ENCODE measurements at places on chromosomes 6 and 20.
A peak's percentile ranks its signal among the peaks of the same experiment; 100 is the strongest.

- DNase-seq: no peak
Observed at GRCh38 chr6:149711711-149712110, 6.2 kb downstream of the LATS1 start.

GRCh38 chr6:160133441-160134336 is 12.1 kb downstream of the SLC22A1 start:
- no peak for DNase-seq

- no peak for DNase-seq
Observed at GRCh38 chr6:69391106-69391505, 405.7 kb downstream of the LMBRD1 start.

GRCh38 chr6:129969064-129969463 is 49.3 kb upstream of the L3MBTL3 start:
- no peak for DNase-seq

DNA sequence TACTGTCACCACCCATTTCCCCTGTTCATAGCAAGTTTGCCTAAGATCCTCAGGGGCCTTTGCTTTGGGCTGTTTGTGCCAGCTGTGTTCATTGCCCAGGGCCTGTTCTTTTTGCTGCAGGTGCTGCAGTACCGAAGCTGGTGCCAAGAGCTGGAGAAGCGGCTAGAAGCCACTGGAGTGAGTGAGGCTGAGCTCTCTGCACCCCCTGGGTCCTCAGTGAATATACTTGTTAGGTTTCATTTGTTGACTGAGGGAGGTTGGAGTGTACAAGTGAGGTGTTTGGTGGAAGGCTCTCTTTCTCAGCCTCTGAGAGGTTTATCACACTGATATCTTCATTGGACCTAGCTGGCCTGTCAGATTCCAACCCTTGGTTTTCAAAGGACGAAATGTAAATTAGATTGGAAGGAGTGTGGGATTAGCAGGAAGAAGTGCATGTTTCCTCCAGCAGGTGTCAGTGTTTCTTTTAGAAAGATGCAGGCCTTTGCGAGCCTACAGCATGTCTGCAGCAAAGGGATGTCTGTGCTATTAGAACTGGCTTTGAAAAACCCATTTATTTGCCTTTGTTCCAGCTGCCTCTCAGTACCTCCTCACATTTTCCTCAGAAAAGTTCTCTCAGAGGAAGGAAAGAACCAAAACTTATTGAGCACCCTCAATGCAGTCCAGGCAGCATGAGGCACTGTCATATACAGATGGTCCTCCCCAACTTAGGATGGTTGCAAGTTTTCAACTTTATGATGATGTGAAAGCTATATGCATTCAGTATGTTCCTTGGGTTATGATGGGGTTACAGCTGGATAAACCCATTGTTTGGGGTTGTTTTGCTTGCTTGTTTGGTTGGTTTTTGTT is 8.3 kb downstream of the CEP250 start:
- peak; percentile 49 for DNase-seq

DNA sequence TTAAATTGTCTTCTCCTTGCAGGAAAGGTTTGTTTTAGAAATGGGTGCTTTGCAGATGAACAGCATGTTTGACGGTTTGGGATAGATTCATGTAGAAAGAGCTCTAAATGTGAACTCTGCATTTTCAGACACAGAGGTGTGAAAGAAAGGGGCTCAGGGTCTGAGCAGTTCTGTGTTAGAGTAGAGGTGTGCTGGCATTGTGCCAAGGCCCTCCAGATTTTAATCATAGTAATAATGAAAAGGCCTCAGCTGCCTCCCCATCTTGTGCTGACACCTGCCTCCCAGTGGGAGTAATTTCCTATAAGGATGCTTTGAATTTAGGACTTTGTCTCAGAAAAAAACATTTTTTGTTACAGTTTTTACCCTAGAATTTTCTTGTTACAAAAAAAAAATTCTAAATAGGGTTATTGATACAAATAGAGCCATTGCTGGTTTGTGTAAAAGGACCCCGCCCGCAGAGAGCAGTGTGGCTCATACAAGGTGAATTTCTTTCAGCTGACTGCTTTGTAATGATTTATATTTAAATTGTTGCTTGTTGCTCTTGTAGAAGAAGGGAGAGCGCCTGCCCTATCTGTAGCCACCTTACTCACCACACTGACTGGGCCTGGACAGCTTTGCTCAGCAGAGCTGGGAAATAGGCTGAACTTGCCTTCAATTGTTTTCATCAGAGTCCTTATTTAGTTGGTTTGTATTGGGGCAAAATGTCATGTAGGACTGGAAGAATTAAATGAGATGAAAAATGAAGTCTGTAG is 294.5 kb downstream of the ZFAND3 start:
- DNase-seq: no peak

DNA sequence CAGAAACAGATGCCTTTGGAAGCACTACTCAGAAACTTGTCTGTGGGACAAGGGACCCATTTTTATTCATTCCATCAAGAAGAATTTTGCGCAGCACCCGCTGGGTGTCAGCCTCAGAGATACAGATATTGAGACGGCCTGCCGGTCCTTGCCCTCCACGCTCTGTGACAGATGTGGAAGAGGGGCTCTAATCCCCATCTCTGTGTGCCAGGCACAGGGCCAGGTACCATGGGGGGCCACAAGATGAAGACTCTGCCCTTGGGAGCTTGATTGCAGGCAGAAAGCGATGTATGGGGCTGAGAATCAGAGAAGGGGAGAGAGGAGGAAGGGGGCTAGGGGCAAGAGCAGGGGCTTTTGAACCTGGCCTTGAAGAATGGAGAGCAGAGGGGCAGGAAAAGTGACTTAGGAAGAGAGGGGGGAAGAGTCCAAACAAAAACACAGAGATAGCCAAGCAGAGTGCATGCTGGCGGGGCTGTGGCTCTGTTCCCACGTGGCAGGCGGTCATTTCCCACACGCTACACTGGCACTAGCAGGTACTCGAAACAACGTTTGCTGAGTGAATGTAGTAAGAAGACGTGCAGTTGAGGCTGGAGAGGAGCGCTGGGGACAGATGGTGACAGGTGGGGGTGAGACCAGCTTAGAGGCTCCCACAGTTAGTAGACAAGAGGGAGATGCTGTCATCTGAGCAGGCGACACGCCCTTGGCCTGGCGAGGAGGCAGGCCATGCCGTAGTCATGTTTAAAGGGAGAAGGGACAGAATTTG is 170.3 kb upstream of the SNX9 start:
- peak; percentile 21 for DNase-seq

DNA sequence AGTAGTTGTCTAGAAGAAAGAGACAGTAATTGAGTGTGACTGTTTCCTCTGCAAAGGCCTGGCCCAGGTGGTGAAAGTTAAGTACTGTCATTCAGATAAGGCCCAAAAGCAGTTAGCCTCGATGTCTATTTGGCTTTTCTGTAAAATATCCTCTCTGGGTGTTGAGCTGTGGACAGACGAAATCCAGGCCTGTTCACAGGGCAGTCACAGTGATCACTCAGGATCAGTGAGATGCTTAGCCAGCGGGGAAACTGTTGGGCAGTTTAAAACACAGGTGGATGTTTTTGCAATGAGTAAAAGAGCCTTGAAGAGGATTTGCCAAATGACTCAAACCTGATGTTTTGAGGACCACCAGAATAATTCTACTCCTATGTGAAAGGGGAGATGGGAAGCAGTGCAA is 22.0 kb upstream of the PRDM1 start:
- no peak for DNase-seq

- no peak for DNase-seq
Observed at GRCh38 chr6:14316651-14317386, 199.2 kb downstream of the CD83 start.

- DNase-seq: no peak
Observed at GRCh38 chr6:139354189-139354588, 20.3 kb downstream of the CITED2 start.
